Mammary epithelial cell (primary cell): ENCODE measurements at places on chromosomes 4 and X. TPM values are rescaled to one million over a fixed set of nuclear protein-coding genes. Genes with fewer than 3 reads are reported as not detected.

Gene MAGED4
- 1.2 TPM for total RNA-seq

Gene SAGE1
- not detected in 2 replicates for total RNA-seq

Gene STATH
- not detected for total RNA-seq

Gene KLB
- total RNA-seq, result not detected in 2 replicates

Gene SCD5
- 74.3 TPM for total RNA-seq

Gene HELT
- total RNA-seq, result not detected

Gene CABS1
- not detected in 2 replicates for total RNA-seq

DNA sequence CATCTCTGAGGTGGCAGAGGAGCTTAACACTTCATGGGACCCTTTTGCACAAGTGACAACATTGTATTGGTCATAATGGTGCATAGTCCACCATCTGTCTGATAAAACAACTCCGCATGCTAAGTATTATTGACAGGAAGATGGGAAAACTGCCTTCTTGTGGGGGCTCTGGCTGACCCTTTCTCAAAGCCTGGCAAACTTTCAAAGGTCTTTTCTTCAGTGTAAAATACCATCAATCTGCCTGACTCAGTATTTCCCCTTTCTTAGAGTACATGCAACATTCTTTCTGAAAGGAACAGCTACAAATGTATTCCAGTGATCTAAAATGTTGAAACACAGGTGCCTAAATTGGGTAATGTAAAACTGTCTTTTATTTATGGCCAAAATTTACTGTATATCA, 89.1 kb downstream of the NAA11 start:
- DNase-seq, result no peak

- DNase-seq, result no peak
These were observed 540 bp upstream of the HADH start for GRCh38 chr4:107989162-107989536.

DNA sequence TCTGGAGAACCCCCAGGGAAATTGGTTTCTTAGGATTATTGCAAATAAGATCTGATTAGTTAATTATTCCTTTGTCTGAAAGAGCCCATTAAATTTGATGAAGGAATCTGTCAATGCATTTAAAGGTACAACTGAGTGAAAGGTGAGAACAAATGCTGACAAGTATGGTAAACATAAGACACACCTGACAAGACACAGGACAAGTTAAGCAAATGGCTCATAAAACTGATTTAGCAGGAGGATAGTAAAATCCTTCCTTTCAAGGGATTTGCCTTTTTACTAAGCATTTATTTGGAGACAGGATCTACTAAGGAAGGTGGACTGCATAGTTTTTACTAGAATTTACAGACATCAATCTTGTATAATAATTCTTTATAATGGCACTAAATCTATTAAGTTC, 553.9 kb downstream of the SPRY1 start:
- no peak for DNase-seq

DNA sequence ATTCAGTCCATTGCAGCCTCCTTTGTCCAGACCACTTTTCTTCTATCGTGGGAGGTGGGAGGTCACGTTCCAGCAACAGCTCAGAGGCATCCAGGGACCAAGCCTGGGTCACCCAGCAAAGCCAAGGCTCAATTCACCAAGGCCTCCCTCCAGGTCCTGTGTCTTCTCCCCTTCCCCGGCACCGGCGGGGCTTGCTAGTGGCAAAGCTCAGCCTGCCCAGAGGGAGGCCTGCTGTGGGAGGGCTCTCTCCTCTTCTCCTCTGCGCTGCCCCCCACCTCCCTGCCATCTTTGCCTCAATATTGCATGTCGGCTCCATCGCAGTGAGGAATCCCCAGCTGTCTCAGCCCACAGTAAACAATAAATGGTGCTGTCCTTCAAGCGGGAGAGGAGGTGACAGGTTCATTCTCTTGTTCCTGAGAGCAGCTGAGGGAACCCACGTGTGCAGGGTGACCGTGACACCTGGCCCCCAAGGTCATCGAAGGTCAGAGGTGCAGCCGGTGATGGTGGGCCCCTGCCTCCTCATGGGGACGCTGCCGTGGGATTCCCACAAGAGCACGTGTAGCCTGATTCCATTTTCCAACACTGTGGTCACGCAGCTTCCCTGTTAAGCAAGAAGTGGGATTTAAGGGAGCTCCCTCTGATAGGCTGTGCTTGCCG, 111.5 kb upstream of the PSAPL1 start:
- no peak for DNase-seq

DNA sequence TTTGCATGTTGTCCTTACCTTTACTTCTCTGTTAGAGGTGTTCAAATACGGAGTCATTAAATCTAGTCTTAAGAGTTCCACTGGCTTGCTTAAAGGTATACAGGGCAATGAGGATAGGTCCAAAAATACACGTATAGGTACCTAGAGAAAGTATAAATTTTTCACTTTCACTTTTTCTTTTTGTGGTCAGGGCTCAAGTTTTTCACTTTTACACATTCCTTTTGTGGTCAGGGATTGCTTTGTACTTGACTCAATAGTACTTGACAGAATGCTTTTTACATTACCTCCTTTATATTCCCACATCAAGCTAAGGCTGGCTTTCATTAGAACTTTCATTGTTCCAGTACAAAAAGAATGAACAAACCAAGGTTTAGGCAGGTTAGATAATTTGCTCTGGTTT, 21.7 kb downstream of the TMEM184C start:
- peak; percentile 9 for DNase-seq

- no peak for DNase-seq
These were observed 597.6 kb upstream of the CPEB2 start for GRCh38 chr4:14404730-14405129.

DNA sequence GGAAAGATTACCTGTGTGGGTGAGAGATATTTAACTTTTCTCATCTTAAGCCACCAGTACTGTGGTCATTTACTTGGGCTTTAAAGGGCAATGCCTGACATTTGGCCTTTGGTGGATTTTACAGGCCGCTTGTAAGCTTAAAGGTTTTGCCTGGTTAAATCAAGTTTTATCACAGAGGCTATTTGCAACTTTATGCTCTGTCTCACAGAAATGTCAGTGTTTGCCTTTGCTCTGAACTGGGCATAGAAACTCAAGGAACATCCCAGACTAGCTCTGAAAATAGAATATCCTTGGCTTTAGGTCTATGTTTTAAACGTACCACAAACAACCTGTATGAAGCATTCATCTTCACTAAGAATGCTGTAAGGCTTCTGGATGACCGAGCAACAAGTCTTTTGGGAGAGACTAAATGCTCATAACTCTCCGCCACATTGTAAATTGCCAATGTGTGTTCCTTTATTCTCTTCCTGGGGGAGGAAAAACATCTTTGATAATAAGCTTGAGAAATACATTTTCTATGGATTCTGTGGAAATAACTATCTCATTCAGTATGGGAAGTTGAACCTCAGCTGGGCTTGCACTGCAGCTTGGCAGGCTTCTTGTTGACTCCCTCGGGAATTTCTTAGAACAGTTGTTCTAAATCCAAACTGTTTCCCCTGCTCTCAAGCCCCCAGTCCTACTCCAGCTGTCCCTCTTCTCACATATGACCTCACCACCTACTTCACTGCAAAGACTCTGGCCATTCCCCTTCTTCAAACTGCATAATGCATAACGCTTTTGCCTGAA, 105.8 kb upstream of the WDR44 start:
- DNase-seq, result no peak

DNA sequence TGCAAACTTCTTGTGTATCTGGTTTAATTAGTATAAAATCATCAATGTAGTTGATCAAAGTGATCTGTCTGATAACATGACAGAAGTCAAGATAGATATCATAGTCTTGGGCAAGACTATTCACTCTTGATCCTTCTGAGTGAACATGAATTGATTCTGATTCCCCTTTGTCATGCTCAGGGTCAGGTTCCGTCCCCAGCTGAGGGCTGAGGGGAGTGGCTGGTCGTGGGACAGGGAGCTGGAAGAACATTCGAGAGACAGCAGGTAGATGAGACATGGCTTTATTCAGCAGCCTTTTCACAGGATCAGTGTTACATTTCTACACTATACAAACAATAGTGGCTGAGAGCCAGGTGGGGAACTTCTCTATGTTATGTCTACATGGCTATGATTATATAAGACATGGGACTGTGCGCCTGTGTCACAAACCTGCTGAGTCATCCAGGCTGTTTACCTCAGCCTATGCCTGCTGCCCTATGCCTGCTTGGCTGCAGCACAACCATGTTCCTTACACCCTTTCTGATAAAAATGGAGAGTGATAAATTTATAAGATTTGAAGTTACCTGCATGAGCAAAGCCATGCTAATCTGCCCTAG, 586.9 kb upstream of the NR3C2 start:
- no peak for DNase-seq

DNA sequence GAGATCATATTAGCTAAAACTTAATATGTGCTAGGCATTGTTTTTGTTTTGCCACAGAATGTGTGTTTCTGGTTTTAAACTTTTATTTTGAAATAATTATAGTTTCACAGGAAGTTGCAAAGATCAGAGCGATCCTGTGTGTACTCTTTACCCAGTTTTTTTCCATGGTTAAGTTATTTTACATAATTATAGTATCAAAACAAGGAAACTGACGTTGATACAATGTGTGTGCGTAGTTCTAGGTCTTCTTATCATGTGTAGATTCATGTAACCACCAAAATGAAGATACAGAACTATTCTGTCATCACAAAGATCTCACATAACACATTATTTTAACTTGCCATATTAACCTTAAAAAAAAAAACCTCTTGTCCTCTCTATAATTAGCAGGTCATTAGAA, 69.2 kb downstream of the BLTP1 start:
- DNase-seq, result no peak

GRCh38 chr4:90943311-90943710, 816.1 kb downstream of the CCSER1 start:
- peak; percentile 40 for DNase-seq

DNA sequence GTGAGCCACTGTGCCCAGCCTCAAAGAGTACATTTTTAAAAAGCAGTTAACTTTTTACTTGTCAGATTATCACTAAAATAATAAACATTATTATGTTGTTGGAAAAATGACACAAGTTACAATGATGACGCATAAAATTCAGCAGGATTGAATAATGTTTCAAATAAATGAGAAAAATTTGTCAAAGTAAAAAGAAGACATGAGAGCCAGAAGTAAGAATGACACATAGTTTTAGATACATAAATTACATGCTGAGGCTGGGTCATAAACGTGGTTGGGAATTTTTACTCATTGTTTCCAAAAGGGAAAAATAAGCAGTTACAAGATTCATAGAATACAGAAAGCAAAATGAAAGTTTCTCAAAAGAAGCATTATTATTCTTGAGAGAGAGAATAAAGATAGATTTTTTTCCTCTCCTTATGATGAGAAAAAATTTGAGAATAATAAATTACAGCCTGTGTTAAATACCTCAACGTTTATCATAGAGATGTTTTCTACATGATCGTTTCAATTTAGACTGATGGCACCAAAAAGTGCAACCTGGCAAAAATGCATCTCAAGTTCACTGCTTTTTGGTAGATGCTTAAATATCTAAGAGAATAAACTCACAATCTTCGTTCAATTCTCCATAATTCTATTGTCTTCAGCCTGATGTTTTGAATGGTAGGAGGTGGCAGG, 40.4 kb downstream of the GUCY1B1 start:
- DNase-seq, result no peak

DNA sequence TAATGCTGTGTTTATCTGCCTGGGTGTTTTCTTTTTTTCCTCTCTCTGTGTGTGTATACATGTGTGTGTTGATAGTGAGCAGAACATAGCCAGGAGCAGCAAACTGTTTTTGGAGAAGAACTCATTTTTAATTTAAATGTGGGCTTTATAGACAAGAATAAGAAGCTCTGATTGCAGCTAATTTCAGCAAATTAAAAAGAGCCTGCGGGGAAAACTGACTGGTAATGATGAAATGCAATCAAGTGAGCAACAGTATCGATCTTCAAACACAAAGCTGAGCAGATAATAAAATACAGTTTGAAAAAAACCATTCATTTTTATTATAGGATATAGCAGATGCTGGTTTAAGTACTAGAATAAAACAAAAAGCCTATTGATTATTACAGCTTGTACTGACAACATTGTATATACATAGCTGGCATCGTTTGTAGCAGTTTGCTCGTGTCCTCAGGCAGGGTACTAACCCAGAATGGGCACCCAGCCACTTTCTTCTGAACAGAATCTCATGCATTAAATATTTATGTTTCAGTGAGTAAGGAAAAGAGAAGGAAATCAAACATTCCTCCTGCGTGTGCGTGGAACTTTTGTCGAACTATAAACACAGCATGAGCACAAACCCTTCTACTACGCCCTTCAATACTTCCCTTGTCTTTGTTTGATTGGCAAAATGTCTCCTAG, 73.5 kb upstream of the ZFP42 start:
- DNase-seq, result no peak

DNA sequence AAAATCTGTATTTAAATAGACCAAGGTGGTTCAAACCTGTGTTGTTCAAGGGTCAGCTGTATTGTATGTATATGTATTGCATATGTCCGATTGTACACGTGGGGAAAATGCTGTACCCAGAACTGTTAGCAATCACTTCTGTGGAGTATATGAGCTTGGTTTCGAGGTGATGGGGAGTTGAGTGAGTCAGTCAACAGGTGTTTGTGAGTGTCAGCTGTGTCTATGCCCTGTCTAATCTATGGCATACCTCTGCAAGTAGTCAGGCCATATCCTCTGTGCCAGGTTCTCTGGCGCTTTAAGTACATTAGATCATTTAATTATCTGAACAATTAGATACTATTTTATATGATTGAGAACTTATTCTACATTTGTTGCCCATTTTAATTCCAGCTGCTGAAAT, 7.4 kb downstream of the ZRSR2 start:
- DNase-seq, result peak; percentile 50

- no peak for DNase-seq
These were observed 187.5 kb downstream of the QDPR start for GRCh38 chr4:17324386-17324830.

- no peak for DNase-seq
These were observed 155.0 kb downstream of the RELL1 start for GRCh38 chr4:37531151-37531550.

DNA sequence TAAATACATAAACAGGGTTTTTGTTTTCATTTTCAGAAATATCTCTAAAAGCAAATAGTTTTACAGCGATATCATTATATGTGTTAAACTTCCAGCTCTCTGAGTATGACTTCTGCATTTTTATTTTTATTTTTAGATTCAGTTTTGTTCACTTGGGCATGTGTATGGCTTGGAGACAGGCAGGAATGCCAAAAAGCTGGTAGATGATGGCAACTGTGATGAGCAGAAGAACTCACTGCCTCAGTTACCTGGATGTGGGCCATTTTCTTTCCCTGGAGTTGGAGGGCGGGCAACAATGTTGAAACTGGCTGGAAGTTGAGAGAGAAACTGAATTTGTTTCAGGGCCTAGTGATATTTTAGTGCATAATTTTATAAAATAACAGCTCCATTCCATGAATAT, 266.4 kb downstream of the ARHGAP24 start:
- no peak for DNase-seq

DNA sequence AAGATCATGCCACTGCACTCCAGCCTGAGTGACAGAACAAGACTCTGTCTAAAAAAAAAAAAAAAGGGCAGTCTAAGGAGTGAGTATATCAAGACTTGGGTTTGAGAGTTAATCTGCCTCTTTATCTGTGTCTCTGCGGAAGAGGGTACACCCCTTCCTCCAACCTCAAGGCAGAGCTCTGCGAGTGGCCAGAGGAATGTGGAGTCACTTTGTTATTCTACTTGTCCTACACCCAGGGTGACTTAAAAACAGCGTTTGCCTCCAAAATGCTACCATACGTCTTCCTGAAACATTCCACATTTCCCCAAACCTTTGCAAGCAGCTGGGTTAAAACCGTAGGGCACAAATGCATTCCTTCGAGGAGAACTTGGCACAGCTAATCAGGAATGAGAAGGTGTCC, 199.9 kb downstream of the SHOX start:
- DNase-seq, result no peak

- DNase-seq, result peak; percentile 44
These were observed 51.7 kb upstream of the CHRDL1 start for GRCh38 chrX:110847334-110847733.

- DNase-seq, result peak; percentile 59
These were observed 42.4 kb downstream of the PPP3CA start for GRCh38 chr4:101304916-101305315.
